ENCODE measurements at places on chromosomes 4 and X.

GRCh38 chr4:98290511-98290910 lies 29.3 kb downstream of the RAP1GDS1 start:
- DNase-seq = no peak

DNA sequence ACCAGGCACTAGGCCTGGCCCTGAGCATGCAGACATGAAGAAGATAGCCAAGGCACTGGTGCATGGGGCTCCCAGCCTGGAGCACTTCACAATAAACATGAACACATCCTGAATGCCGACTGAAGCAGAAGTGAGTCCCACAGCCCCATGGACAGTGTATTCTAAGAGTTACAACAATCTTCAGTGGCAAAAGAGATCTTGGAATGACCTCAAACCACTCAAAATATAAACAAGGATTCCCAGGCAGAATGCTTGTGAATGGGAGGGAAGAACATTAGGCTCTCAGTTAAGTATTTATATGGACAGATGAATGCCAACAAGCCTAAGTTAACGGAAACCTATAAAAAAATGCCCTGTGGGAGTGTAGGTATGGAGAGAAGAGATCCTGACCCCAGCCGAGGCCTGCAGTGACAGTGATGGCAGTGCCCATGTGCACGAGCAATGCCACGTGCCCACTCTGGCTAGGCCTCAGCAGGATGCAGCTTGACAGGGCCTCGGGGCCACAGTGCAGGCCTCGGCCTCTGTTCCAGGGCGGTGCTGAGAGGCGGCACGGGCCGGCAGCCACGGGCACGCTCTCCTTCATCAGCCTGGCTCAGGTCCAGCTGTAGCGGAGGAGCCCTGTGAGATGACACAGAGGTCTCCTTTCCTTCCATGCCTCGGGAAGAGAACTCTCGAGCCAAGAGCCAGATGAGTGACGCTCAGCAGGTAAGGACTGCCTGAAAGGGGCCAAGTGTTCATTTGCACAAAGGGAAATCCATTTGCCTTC lies 49.2 kb downstream of the IRF2 start:
- no peak for DNase-seq

DNA sequence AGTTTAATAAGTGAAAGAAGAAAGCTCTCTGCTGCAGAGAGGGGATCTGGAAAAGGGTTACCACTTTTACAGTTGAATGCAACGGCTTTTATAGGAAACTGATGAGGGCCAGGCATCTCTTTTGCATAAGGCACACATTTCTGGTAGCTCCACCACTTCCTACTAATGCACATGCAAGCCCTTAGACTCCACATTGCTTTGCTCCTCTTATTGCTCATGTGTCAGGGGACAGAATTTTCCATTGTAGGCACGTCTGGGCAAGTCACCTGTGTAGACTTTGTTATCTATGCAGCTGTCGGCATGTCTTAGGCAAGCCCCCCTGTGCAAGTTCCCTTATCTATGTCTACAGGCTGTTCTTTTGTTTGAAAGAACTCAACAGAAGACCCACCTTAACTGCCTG lies 294.6 kb upstream of the STS start:
- no peak for DNase-seq

DNA sequence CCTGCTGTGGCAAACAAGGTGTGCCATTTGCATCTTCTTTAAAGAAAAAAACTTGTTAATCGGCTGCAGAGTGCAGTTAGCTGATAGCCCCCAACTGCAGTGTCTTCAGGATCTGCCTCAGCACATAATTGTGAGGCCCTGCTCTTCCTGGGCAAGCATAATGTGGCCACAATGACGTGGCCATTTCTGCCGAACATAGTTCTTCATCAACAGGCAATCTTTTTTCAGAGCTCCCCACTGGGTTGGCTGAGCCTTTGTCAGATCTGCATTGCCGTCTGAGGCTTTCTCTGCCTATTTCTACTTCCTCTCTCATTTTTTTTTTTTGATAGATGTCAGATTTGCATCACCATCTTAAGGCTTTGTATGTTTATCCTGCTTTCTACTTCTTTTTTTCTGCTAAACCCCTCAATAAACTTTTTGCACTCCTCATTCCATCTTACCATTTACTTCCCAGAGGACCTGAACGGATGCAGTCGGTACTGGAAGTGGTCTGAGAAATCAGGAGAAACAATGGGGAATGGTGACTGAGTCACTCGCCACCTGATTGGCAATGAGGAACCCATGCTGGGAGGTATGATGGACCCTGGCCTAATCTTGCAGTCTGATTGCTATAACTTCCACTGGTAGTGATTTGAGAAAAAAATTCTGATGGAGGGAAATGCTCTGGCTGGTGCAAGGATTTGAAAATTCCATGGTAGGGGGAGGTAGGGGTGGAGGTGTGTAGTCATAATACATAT lies 21.2 kb upstream of the TAB3 start:
- no peak for DNase-seq

DNA sequence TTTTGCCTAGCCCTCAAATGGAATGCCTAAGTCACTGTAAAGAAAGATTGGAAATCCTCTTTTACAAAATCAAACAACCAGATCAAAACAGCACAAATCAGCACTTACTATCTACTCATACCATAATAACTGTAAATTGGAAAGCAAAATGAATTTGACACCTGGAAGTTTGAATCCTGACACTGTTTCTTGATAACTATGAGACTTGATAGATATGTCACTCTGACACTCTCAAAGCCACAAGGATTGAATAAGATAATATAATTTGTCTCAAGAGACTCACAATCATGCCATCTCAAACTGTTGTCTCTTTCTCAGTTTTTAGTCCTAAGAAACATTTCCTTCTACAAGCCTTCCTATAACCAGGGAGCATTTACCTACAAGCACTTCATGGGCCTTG lies 302.6 kb upstream of the DIAPH2 start:
- no peak for DNase-seq

- DNase-seq = no peak
Observed at GRCh38 chr4:74930162-74930561, 2.8 kb upstream of the PARM1 start.

DNA sequence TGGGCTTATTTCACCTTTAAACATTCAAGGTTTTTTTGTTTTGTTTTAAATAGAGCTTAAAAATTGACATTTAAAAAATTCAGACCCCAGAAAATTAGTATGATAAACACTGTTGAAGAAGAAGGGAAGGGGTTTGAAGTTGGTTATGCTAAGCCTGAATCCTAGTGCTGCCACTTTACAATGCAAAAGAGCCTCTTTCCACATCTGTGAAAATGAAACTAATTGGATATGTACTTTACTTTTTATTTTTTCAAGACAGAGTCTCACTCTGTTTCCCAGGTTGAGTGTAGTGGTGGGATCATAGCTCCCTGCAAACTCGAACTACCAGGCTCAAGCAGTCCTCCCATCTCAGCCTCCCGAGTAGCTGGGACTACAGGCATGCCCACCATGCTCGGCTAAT lies 41.8 kb downstream of the FIP1L1 start:
- no peak for DNase-seq

DNA sequence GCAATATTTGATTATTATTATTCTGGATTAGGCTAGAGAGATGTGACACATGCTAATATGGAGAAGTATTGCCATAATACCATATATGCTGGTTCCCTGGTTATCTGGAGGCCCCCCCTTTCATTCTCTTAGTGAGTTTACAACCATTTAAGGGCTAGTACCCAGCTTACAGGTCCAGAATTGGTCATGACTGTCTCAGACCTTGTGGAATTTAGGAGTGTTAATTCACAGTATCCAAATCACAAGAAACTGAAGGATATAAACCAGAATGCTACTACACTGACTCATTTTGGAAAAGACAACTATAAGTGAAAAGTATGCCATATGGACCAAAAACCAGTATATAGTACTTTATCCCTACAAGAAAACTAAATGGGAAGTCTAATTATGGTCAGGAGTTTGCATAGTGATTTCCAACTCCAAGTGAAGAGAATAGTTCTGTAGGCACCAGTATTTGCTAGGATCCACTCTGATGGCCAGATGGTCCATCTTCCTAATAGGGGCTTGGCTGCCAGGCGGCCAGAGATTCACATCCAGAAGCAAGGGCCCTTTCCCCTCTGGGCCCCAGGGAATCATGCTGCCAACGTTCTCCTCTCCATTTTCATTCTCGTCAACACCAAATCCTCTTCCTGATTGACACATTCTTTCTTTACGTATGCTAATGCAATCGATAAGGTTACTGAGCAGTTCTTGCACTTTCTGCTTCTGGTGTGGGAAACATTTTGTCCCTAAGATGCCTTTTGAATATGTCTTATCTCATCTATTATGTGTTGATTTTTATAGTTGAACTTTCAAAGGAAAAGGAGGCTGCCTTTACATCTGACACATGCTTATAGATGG lies 123.6 kb downstream of the SHROOM3 start:
- DNase-seq = no peak

Data from upper lobe of right lung (tissue), 1 donor.